ENCODE measurements at places on chromosomes 4 and X.

DNA sequence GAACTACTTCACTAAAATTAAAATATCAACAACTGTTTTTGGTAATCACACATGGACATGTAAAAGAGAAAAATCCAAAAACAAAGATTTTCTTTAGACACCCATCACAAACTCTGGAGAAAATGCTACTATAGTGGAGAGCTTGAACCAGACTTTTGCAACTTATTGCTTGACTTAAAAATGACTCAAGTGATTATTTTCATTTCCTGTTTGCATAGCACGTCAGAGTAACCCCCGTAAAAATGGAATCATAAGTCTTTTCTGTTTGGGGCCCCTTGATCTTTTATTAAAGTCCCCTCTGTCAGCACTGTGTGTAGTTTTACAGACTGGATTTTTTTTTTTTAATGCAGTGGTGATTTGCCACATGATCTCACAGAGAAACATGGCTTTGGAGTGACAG lies 79.5 kb downstream of the PRKG2 start:
- no peak for DNase-seq

DNA sequence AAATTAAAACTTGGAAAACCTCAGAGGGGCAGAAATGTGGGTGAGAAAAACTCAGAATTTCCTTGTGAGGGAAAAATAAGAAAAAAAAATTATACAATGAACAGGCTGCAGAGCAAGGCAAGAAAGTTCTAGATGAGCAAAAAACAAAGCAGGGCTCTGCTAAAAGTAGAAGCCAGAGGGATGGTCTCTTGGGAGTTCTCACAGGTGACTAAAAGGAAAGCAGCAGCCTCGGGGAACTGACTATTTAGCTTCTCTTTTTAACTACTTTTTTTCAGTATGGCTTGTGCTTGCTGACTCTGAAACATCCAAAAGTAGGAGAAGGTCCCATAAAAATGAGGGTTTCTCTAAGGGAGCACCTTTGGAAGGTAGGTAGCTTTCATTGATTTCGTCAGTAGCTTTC lies 36.4 kb downstream of the PCDH19 start:
- DNase-seq, result no peak

DNA sequence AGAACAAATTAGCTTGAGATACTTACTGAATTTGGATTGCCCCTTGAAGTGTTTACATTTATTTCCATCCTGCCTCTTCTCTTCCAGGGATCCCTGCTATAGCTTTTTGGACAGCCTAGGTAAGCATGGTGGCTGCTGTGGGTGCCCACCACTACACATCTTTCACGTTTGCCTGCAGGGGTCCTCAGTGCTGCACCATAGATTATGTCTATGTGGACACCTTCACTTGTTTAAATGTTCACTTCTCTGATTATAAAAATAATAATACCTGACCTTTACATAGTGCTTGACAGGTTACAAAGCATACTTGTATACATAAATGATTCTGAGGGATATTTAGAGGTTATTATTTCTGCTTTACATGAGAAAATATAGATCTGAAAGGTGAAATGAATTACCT lies 67.9 kb upstream of the SLC4A4 start:
- DNase-seq, result no peak

GRCh38 chr4:148964456-148964855 lies 522.2 kb upstream of the NR3C2 start:
- no peak for DNase-seq

- no peak for DNase-seq
Measured at GRCh38 chrX:23935106-23935505, 27.3 kb downstream of the CXorf58 start.

DNA sequence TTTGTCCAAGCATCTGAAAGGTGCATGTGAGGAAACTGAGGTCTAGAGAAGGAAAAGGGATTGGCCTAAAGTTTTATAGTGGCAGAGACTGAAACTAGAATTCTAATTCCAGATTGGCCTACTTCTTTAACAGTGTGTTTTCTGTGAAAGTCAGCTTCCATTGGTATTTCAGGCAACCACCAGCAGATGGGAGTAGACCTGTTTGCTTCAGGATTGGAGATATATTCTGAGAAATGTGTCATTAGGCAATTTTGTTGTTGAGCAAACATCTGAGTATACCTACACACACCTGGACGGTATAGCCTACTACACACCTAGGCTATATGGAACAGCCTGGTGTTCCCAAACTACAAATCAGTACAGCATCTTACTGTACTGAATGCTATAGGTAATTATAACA lies 207.3 kb upstream of the RADX start:
- no peak for DNase-seq

- DNase-seq, result no peak
Measured at GRCh38 chr4:85787133-85787532, 312.2 kb downstream of the ARHGAP24 start.

DNA sequence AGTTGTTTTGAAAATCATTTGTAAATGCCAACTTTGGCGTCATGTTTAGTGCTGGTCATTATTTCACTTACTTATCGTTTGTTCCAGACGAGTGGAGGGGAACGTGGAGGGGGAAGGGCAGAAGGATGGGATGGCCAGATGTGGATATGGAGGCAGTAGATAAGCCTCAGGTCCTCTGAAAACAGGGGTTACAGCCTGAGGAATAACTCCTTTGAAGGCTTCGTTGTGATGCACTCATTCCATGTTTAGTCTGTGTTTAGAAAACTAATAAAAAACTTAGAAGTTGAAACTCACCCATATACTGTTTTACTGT lies 1.1 kb downstream of the MOB1B start:
- DNase-seq, result no peak

DNA sequence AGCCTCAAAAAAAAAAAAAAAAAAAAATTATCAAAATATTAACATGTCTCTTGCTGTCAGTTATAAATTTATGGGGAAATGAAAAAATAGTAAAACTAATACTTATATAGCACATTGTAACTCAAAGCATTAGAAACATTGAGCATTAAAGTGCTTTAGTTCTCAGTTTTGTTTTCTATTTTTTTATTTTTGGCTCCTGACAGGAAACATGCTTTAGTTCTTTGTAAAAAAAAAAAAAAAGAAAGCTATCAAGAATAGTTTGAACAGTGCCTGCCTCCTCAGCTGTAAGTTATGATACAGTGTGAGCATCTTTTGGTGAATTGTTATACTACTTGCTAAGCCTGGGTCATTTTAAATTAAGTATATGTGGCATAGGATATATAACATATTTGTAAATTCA lies 5.1 kb upstream of the CENPC start:
- DNase-seq, result no peak

DNA sequence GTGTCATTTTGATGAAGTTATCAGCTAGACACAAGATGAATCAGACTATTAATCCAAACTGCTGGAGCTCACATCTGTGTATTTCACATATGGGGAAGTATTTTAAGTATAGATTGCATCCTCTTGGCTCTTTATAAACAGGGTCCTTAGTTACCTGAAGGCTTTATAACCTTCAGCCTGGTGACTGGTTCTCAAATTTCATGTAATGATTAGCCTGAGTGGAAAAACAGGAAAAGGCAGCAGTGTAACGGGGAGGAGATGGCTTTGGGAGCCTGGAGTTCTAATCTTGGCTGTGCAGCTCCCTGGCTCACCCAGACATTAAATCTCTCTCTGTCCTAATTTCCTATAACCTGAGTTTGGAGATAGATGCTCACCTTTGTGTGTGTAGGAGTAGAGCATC lies 103.8 kb upstream of the HPF1 start:
- no peak for DNase-seq

- DNase-seq, result no peak
Measured at GRCh38 chr4:55143858-55144257, 18.5 kb upstream of the KDR start.

GRCh38 chr4:1683261-1683735 lies 815 bp downstream of the FAM53A start:
- no peak for DNase-seq

- DNase-seq, result no peak
Measured at GRCh38 chr4:177371461-177371860, 61.8 kb downstream of the NEIL3 start.

GRCh38 chrX:118423558-118423957 lies 72.1 kb upstream of the DOCK11 start:
- DNase-seq, result no peak

DNA sequence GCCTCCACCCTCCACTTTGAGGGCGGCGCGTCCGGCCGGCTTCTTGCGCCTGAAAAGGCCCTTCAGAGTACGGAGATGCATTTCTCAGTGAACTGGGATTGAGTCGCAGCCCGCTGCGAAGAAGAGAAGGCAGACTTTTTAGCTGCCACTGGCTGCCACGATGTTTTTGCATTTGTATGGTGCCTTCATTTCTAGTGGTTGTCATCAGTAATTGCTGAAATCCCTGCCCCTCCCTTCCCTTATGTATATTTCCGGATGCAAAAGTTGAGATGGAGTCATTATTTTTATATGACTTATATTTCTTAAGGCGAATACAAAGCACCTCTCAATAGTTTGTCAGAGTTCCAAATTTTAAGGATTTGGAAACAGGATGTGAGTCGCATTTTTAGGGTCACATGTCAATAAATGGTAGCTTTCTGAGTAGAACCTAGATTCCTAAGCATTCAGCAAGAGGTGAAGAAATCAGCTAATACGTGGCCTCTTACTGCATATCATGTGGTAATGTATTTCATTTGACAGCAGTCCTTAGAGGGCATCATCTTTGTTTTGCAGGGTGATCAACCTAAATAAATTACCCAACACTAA lies 658 bp downstream of the ATP6AP2 start:
- DNase-seq, result no peak

DNA sequence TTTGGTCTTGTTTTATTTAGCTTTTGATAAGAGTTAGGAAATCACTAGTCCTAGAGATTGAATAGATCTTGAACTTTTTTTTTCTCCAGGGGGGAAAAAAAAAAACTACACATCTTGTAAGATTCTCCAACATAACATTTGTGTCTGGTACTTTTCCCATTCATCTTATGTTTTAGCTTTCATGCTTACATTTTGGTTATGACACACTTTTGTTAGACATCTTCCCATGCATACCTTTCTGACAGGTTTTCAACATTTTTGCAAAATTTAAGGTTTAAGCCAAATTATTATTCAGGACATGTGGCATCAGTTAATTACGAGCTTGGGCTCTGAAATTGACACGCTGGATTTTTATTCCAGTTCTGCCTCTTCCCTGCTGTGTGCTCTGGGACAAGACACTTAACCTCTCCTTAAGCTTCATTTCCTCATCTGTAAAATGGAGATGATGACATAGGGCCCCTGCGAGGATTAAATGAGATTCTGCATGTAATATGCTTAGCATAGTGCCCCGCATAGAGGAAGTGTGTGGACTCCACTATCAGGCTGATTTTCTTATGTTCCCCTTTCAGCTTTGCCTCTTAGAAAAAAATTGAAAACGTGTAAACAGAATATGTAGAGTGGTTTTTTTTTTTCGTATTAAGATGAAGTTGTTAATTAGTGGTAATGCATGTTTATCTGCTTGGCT lies 5.3 kb downstream of the KIT start:
- DNase-seq, result no peak

DNA sequence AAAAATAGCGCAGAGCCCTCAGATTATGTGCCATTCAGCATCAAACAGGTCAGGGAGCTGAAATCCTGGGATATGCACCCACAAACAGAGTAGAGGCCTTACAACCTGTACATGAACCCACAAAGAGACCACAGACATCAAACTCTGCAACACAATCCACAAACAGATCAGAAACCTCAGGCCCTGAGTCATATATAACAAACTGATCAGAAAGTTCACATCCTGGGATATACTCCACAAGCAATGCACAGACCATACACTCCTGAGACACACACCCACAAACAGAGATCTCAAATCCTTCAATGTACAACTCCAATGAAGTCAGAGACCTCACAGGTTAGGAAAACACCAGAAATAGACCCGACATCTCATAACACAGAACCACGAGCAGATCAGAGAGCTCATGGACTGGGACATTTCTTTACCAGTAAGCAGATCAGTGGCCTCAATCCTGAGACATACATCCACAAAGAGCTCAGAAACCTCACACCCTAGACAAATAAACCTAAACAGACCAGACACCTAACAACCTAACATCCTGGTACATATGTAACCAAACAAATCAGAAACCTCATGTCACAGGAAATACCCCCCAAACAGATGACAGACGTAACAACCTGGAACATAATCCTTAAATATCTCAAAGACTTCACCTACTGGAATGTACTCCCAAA lies 24.2 kb downstream of the SUV39H1 start:
- DNase-seq, result no peak

All from stimulated activated CD4-positive, alpha-beta T cell treated with anti-CD3 and anti-CD28 coated beads, Interleukin-12 subunit alpha, Interleukin-12 subunit beta, amount 100 ng/mL, for 4 hours (primary cell).